ENCODE measurements at places on chromosomes 1 and 21. TPM values are rescaled to one million over a fixed set of nuclear protein-coding genes. Genes with fewer than 3 reads are reported as not detected.

Gene ZSWIM5
- polyA plus RNA-seq: 3.9 TPM

Gene MAB21L3
- polyA plus RNA-seq: not detected

Gene ZBTB37
- polyA plus RNA-seq: 1.6 TPM

Gene FAM72A
- polyA plus RNA-seq: 10.7 TPM

Gene MARK1
- polyA plus RNA-seq: 5.5 TPM

Gene LCE1C
- polyA plus RNA-seq: not detected

Gene LYPD8
- polyA plus RNA-seq: not detected

Gene FGR
- 0.95 TPM for polyA plus RNA-seq

Gene NMNAT2
- polyA plus RNA-seq: 6.5 TPM

Gene PATJ
- 8.2 TPM for polyA plus RNA-seq

Gene RORC
- 0.52 TPM for polyA plus RNA-seq

Gene C4BPA
- polyA plus RNA-seq: not detected

Gene EIF2D
- 36.2 TPM for polyA plus RNA-seq

Gene CGN
- polyA plus RNA-seq: 20.4 TPM

Gene BRDT
- polyA plus RNA-seq: 0.08 TPM

Gene TLR5
- 0.74 TPM for polyA plus RNA-seq

Gene THBS3
- polyA plus RNA-seq: 3.5 TPM

Gene DNASE2B
- polyA plus RNA-seq: not detected
